ENCODE measurements at places on chromosomes 1 and 21.
A peak's percentile ranks its signal among the peaks of the same experiment; 100 is the strongest.

- no peaks in the 10 kb centered on the region for H3K4me1 ChIP-seq
- DNase-seq: peak; percentile 12
- no peak overlapping the region for H3K27ac ChIP-seq
- H3K36me3 ChIP-seq: no peaks in the 10 kb centered on the region
- no peaks in the 10 kb centered on the region for H3K27me3 ChIP-seq
- H3K4me3 ChIP-seq: no peak overlapping the region
Measured at GRCh38 chr1:31335007-31335406, 37.9 kb downstream of the FABP3 start.

DNA sequence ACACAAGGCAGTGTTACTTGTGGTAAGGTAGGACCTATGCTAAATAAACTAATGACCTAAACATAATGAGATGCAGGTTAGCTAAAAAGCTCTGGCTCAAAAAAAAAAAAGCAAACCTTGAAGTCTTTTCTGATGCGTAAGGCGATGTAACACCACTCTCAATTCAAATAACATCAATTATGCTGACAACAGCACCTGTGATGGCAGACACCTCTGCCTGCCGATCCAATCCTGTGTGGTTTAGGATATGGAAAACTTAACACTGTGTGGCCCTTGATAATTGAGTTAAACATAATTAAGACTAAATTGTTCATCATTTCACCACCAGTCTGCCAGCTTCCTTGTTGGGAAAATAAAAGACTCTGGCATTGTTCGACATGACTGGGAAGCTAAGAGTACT is 9.1 kb downstream of the RPAP2 start:
- H3K4me1 ChIP-seq: no peaks in the 10 kb centered on the region
- no peak overlapping the region for H3K4me3 ChIP-seq
- no peak overlapping the region for H3K27ac ChIP-seq

- no peaks in the 10 kb centered on the region for H3K27me3 ChIP-seq
- no peaks in the 10 kb centered on the region for H3K36me3 ChIP-seq
- no peak overlapping the region for H3K27ac ChIP-seq
- H3K4me1 ChIP-seq: no peaks in the 10 kb centered on the region
Measured at GRCh38 chr1:235878082-235878811, 11.5 kb upstream of the LYST start.

DNA sequence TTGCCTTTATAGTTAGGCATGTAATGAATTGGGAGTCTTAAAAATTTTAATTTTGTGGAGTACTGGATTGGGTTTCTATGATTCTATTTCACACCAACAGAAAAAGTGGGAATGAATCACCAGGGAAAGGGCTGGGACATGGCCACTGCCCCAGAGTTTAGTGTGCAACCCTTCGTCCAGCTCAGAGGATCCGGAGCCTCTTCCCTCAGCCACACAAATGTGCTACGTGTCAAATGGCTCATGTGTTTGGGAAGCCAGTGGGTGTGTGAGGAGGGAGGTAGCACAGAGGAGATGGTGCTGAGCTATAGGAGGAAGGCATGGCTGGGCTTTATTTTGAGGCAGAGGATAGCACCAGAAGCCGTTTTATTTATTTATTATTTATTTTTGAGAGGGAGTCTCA is 247.3 kb downstream of the SIPA1L2 start:
- H3K4me3 ChIP-seq: no peak overlapping the region
- no peaks in the 10 kb centered on the region for H3K36me3 ChIP-seq
- H3K4me1 ChIP-seq: peaks cover 5% of the 10 kb centered on the region
- no peak for DNase-seq
- no peaks in the 10 kb centered on the region for H3K27me3 ChIP-seq

- H3K4me1 ChIP-seq: no peaks in the 10 kb centered on the region
- H3K36me3 ChIP-seq: no peaks in the 10 kb centered on the region
- no peaks in the 10 kb centered on the region for H3K27me3 ChIP-seq
- H3K27ac ChIP-seq: no peak overlapping the region
- DNase-seq: no peak
Measured at GRCh38 chr1:84785271-84786036, 95.2 kb upstream of the SSX2IP start.

GRCh38 chr1:41322835-41323234 is 38.4 kb upstream of the FOXO6 start:
- peak; percentile 47 for DNase-seq
- no peak overlapping the region for H3K27ac ChIP-seq
- H3K36me3 ChIP-seq: no peaks in the 10 kb centered on the region
- peaks cover 21% of the 10 kb centered on the region for H3K27me3 ChIP-seq
- no peaks in the 10 kb centered on the region for H3K4me1 ChIP-seq

DNA sequence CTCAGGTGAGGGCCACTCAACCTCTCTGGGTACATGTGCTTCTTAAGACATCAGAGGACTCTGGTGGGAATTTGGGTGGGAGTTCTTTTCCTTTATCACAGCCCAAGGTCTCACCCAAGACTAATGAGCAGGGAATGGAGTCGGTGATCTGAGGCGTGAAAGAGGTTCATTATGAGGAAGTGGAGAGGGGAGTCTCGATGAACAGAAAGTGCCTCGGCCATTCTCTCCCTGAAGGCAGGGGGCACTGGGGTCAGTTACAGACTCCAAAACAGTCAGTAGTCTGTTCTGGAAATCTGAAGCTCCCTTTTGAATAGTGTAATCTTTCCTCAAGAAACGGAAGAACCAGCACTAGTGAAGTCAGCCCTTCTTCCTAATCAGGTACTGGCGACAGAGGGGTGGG is 36.2 kb downstream of the HSD3B2 start:
- H3K4me1 ChIP-seq: peaks cover 13% of the 10 kb centered on the region
- H3K27me3 ChIP-seq: no peaks in the 10 kb centered on the region
- no peak overlapping the region for H3K4me3 ChIP-seq
- no peaks in the 10 kb centered on the region for H3K36me3 ChIP-seq
- peak; percentile 49 for DNase-seq
- no peak overlapping the region for H3K27ac ChIP-seq
